Kasumi-1 (cell line): ENCODE measurements at places on chromosomes 11 and 22.

GRCh38 chr11:67468056-67468455, 995 bp downstream of the TMEM134 start:
- DNase-seq, result no peak

DNA sequence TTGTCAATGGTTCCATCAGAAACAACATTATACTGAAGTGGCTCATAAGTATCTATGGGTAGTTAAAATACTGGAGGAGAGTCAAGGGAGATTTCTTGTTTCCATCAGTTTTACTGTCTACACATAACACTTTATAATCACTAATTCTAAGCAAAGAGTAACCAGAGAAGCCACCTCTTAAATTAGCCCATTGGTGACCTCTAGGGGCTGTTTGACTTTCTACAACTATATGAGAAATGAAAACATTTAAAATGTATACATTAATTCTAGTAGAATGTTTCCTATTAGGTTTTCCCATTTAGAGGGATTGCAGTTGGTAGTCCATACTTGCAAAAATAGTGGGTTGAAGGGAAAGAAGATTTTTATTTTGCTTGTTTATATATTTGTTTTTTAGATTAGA, 504.3 kb downstream of the FAM181B start:
- peak; percentile 65 for DNase-seq

DNA sequence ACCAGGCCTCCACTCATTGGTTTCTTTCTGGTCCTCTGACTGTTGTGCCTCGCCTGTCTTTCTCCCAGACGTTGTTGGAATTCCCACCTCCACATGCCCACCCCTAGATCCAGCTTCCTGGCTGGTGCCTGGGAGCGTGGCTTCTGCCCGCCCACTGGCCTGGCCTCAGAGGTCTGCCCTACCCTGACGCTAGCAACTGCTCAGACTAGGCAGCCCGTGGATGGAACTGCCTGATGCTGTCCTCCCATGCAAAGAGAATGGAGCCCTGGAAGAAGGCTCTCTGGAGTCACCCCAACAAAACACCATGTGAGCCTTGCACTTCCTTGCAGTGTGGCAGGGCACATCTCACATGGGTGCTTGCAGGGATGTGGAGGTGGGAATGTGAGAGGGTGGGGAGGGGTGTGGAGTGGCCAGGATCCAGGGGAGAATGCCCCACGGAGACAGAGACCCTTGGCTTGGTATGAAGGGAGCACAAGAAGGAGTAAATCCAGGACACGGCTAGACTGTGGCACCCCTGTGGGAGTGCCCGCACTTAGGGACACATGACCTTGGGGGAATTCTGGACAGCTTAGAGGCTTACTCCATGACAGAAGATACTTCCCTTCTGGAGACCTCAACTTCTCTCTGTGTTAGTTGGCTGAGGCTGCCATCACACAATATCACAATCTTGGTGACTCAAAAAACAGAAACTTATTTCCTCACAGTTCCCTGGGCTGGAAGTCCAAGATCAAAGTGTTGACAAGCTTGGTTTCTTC, 22.5 kb upstream of the ADA2 start:
- no peak for DNase-seq

DNA sequence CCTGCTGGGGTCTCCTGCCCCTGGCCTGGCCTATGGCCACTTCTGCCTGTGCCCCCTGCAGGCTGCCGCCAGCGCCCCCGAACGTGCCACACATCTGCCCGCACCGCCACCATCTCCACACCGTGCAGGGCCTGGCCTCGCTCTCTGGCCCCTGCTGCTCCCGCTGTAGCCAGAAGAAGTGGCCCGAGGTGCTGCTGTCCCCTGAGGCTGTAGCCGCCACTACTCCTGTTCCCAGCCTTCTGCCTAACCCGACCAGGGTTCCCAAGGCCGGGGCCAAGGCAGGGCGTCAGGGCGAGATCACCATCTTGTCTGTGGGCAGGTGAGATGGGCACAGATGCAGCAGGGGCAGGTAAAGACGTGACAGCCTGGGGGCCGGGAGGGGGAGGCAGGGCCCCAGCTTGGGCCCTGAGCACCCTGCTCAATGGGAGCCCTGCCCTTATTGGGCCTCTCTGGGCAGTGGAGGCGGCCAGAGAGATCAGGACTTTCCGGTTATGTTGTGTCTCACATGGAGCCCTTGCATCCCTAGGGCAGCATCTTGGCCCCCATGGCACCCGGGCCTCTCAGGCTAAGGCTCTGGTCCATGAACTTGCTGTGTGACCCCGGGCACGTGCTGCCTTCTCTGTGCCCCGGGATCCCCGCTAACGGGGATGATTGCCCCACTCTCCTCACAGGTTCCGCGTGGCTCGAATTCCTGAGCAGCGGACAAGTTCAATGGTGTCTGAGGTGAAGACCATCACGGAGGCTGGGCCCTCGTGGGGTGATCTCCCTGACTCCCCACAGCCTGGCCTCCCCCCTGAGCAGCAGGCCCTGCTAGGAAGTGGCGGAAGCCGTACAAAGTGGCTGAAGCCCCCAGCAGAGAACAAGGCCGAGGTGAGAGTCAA, 18.5 kb downstream of the RELT start:
- no peak for DNase-seq
